COLO829 (cell line): ENCODE measurements at places on chromosomes 4 and X.

GRCh38 chr4:89752932-89753598 lies 83.9 kb downstream of the SNCA start:
- peak; percentile 21 for DNase-seq

- DNase-seq, result no peak
These were observed 136.2 kb upstream of the RASGEF1B start for GRCh38 chr4:81607950-81608349.

GRCh38 chrX:105114554-105115130 lies 105.9 kb downstream of the TEX13A start:
- no peak for DNase-seq

GRCh38 chr4:188363196-188363595 lies 224.0 kb downstream of the TRIML1 start:
- DNase-seq, result no peak

DNA sequence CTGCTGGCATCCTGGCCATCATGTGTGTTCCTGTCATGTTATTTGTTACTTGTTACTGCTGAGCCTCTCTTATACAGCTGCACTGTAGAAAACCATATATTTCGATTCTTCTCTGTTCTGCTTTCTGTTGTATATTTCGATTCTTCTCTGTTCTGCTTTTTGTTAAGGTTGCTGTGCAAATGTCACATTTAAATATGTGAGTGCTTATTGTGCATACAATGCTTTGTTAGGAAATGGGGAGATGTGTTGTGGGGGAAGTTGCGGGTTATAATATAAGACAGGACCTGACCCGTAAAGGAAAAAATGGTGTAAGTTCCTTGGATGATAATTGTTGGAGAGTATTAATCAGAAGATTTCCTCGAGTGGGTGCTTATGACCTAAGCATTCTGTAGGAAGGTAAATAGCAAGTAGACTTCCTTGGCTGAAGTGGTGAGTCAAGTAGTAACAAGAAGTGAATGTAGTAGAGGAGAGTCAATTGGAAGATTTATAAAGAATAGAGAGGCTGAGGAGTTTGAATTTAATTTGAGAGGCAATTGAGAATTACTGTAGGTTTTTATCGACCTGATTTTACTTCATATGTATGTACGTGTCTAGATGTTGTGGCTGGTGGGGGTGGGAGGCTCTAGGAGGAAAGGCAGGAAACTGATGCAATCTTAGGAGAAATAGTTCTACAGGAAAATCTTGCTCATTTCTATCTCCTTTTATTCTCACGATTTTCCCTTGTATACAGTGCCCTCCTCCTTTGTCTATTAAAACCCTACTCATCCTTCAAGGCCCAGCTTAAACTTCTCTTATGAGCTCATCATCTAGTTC lies 8.5 kb downstream of the OGT start:
- DNase-seq, result no peak

GRCh38 chrX:96721354-96721753 lies 36.7 kb downstream of the DIAPH2 start:
- DNase-seq, result no peak

DNA sequence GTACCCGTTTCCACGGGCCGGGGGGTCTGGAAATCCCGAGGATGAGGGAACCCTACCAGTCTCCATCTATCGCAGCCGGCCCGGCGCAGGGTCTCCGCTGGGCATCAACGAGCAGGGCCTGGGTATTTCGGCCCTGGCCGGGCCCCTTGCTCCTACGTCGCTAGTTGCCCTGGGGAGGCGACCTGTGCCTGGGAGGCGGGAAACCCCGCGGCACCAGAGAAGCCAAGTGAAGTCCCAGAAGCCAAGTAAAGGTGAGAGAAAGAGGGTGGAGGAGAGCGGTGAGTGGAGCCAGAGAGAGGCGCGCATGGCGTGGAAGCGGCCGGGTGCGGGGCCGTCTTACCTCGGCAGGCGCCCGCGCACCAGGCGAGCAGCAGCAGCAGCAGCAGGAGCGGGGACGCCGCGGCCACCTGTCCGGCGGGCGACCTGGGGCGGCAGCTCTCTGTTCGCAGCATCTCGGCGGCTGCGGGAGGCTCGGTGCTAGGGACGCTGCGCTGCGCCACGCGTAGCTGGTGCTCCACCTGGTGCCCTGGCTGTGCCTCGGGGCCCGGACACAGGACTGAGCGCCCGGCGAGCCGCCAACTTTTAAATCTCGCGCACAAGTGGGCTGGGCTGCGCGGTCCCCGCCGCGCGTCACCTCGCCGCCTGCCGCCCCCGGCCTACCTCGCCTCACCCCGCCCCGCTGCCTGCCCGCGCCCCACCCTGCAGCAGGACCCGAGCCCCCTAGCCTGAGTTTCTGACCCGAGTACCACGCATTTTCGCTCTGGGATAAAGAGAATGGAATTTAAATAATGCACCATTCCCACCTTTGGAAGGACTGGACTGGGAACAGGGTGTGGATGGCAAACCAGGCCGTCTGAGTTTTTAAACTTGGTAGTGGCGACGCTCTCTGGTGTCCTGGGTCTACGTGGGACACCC lies at the start of gene NMU:
TSS of gene NMU (minus strand) at position 558 of the 915 bp plus-strand sequence. CDS start at position 452, 106 bp downstream.
- no peak for DNase-seq

DNA sequence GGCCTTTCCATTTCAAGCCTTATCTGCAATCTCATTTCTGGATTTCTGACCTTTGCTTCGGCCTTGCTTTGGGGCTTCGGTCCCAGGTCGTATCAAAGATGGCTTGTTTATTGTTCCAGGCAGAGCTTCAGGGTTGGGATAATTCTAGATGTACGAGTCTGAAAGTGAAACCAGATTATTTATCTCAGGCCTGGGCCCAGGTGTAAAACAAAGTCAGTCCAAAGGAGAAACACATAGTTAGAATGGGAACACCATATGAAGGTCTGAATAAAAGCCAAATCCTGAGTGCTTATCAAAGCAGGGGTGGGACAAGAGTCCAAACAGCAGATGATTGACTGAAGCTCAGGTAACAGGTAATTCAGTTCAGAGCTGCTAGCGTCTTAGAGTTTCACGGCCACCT lies 17.1 kb downstream of the PRIMPOL start:
- DNase-seq, result no peak
